ENCODE measurements at places on chromosomes 7 and 10.
A peak's percentile ranks its signal among the peaks of the same experiment; 100 is the strongest.

GRCh38 chr10:69268761-69269416 is 9.4 kb upstream of the HK1 start:
- H3K36me3 ChIP-seq = no peaks in the 10 kb centered on the region
- no peak for DNase-seq
- no peaks in the 10 kb centered on the region for H3K27me3 ChIP-seq

DNA sequence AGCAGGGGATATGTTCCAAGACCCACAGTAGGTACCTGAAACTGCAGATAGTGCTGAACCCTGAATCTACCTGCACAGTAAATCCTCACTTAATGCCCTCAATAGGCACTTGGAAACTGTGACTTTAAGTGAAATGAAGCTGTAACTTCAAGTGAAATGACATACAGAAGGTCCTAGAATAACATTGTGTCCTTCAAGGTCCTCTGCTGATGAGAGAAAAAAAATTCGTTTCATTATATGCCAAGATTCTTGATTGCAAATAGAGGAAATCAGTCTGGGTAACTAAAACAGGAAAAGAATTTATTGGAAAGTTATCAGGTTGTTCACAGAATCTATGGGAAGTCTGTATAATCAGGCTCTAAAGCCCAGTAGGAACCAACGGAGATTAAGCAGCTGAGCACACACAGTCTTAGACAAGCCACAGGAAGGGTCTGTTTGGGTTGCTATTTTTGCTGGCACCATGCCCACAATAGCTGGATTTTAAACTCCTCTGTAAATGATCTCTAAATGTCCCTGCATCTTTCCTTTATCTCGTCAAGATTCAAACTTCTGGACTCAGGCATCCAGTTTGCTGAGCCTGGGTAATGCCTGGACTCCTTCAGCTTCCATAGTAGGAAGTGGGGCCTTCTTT is 57.5 kb downstream of the EXOC4 start:
- DNase-seq = no peak
- no peaks in the 10 kb centered on the region for H3K4me1 ChIP-seq
- H3K27me3 ChIP-seq = no peaks in the 10 kb centered on the region
- no peak overlapping the region for H3K4me3 ChIP-seq
- H3K36me3 ChIP-seq = peaks cover 40% of the 10 kb centered on the region

GRCh38 chr7:78280276-78280675 is 481.7 kb downstream of the PHTF2 start:
- H3K4me3 ChIP-seq = no peak overlapping the region
- DNase-seq = no peak
- no peak overlapping the region for H3K27ac ChIP-seq
- H3K4me1 ChIP-seq = no peaks in the 10 kb centered on the region

DNA sequence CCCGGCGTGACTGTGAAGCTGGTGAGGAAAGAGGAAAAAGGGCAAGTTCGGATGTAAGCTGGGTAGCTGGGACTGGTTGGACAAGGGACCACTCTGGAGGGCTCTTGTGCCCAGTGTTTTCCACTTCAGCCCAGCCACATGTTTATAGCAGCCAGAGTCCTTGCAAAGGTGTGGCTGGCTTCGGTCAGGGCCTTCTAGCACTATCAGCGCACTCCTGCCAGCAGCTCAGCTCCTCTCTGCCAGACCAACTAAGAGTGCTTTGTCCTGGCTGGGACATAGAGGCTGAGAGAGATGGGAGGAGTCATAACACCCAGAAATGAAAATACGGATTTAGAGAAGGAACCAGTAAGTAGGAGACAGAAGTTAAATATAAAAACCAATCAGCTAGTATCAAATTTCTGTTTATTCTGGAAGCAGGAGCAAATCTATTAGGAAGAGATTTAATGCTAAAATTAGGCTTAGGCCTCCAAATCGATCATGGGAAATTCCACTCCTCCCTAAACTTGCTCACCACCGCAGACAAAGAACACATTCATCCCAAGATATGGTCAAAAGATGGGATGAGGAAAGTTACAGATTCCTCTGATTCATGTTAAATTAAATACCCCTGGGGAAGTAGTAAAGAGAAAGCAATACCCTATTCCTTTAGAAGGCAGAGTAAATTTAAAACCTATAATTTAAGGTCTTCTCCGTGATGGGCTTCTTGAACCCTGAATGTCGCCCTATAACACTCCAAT is 135.0 kb downstream of the RALA start:
- no peaks in the 10 kb centered on the region for H3K36me3 ChIP-seq
- no peaks in the 10 kb centered on the region for H3K27me3 ChIP-seq
- H3K4me1 ChIP-seq = peaks cover 11% of the 10 kb centered on the region
- DNase-seq = peak; percentile 63
- no peak overlapping the region for H3K27ac ChIP-seq
- no peak overlapping the region for H3K4me3 ChIP-seq

GRCh38 chr7:114416129-114416990 is 1.7 kb downstream of the FOXP2 start:
- H3K27ac ChIP-seq = no peak overlapping the region
- peak overlapping the region; percentile 19 for H3K4me3 ChIP-seq
- H3K27me3 ChIP-seq = no peaks in the 10 kb centered on the region
- H3K36me3 ChIP-seq = no peaks in the 10 kb centered on the region
- peaks cover 4% of the 10 kb centered on the region for H3K4me1 ChIP-seq

All from lower lobe of right lung (tissue), 2 donors.